Suppressor macrophage (primary cell): ENCODE measurements at places on chromosomes 2 and 18.
A peak's percentile ranks its signal among the peaks of the same experiment; 100 is the strongest.

DNA sequence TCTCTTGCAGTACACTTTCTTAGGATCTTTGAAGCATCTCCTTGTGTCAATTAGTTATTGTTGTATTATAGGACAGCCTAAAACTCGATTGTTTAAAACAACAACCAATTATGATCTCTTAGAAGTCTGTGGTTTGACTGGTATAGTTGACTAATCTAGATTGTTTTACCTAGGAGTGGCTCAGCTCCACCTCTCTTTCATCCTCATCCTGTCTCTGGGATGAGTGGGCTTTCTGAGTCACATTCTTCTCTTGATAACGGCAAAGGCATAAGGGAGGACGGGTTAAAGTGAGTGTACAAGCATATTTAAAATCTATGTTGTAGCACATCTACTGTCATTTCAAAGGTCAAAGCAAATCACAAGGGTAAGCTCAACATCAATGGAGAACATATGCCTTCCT lies 102.3 kb upstream of the GULP1 start:
- DNase-seq = no peak

- DNase-seq = no peak
Measured at GRCh38 chr2:194301946-194302345, 1355.1 kb upstream of the SLC39A10 start.

GRCh38 chr2:191545361-191545760 lies 132.6 kb upstream of the NABP1 start:
- no peak for DNase-seq

DNA sequence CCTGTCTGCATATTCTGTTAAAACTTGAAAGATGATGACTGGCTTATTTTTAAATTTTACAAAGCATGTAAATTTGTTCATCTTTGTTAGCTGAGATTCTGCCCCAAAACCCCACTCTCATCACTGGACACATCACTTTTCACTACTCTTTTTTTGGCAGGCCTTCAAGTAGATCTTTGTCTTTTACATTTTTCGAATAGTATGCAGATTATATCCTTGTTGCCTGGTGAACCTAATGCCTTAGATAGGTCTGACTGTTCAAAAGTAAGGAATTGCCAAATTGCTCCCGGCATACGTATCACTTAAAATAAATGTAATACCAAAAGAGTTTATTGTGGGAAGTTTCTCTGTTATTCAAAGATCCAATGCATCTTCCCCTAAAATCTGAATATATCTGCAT lies 303.3 kb downstream of the XIRP2 start:
- no peak for DNase-seq

- peak; percentile 19 for DNase-seq
Measured at GRCh38 chr2:79511320-79511951, 1.4 kb upstream of the CTNNA2 start.

DNA sequence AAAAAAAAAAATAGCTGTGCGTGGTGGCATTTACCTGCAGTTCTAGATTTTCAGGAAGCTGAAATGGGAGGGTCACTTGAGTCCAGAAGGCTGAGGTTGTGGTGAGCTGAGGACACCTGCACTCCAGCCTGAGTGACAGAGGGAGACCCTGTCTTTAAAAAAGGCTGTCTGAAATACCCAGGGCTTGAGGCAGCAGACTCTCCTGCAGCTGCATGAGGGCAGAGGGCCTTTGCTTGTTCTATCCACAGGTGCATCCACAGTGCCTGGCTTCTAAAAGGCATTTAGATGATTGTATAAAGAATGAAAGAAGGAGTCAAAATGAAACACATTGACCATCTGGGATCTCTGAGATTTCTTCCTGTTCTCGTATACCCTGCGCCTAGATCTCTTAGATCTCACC lies 152.9 kb downstream of the MGAT5 start:
- DNase-seq = no peak

- no peak for DNase-seq
Measured at GRCh38 chr2:15042801-15043217, 410.3 kb downstream of the LRATD1 start.

GRCh38 chr2:20680744-20681375 lies 13.9 kb downstream of the GDF7 start:
- no peak for DNase-seq

- DNase-seq = no peak
Measured at GRCh38 chr2:70199320-70199864, 8.6 kb upstream of the C2orf42 start.

- DNase-seq = peak; percentile 93
Measured at GRCh38 chr2:105235388-105236059, 6.0 kb upstream of the GPR45 start.

DNA sequence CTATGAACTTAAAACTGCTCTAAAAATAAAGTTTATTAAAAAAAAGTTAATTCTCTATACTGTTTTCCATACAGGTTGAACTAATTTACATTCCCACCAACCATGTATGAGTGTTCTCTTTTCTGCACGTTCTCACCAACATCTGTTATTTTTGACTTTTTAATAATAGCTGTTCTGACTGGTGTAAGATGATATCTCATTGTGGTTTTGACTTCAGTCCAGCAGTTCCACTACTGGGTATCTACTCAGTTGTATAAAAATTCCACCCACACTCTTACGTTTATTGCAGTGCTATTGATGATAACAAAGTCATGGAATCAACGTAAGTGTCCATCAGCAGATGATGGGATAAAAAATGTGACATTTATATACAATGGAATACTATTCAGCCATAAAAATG lies 33.7 kb downstream of the SPAG16 start:
- DNase-seq = no peak

DNA sequence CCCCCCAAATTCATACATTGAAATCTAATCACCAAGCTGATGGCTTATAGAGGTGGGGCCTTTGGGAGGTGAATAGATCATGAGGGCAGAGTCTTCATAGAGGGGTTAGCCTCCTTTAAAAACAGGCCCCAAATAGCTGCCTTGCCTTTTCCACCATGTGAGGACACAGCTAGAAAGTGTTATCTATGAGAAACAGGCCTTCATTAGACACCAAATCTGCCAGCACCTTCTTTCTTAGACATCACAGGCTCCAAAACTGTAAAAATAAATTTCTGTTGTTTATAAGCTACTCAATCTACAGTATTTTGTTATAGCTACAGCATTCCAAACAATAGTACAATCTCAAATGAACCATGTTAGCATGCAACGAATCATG lies 459.3 kb upstream of the GCFC2 start:
- DNase-seq = no peak

GRCh38 chr2:36633470-36634092 lies 35.6 kb upstream of the FEZ2 start:
- DNase-seq = no peak

- no peak for DNase-seq
Measured at GRCh38 chr2:64848363-64848762, 140.8 kb upstream of the SLC1A4 start.

DNA sequence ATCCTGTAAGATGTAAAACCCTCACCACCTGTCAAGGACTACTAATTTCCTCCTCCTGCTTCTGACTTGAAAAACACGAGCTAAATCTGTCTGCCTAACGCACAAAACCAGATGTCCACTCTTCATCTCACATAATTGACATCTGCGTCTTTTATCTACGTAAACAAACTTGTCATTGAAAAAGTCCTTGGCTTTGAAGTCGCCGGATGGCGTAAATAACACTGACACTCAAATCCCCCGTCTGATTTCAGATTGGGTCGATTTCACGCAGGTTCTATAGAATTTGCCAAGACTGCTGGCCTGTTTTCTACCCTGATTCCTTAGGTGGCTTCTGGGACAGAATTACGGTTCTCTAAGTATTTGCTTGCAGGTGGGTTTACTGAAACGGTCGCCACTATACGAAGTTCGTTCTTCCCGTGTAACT lies 539 bp upstream of the MOB4 start:
- no peak for DNase-seq

GRCh38 chr18:68763083-68763482 lies 34.8 kb upstream of the CCDC102B start:
- DNase-seq = no peak

DNA sequence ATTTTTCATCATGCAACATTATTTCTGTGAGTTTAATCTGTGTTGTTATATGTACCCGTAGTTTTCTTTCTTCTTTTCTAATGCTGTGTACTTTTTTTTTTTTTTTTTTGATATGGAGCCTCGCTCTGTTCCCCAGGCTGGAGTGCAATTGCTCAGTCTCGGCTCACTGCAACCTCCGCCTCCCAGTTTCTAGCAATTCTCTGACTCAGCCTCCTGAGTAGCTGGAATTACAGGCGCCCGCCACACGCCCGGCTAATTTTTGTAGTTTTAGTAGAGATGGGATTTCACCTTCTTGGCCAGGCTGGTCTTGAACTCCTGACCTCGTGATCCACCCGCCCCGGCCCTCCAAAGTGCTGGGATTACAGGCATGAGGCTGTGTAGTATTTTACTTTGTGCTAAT lies 155.4 kb downstream of the GALR1 start:
- DNase-seq = no peak

DNA sequence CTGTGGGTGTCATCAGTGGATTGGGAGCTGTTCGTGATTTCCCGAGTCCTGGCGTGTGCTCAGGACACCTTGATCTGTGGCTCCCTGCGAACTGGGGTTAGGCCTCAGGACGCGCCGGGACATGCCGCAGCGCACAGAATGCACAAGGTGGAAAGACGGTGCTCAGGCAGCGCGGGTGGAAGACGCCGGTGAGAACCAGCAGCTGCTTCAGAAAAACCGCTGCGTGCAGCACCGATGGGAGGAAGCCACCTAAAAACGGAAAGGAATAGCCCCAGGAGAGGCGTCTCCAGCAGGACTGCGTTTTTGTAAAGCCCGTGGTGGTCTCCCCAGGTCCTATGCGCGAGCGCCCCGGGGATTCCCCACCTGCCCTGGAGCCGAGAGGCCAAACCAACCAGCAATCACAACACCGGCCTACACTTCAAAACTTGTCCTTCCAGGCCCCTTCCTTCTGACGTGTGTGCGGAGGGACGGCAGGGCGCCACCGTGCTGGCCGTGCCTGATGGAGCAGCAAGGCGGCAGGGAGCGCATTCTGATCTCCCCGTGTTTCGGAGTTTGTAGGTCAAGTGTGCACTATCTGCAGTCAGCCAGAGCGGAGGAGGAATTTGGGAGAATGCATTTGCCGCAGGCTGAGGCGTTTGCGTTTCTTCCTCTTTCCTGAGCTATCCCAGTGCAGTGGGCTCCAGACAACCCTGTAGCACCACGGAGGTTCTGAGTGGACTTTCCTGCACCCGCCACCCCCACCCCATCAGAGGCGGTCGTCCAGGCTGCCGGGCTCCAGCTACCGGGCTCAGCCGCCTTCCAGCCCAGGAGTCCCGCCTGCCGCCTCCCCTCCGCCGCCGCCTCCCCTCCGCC lies 32.2 kb downstream of the RTP5 start:
- DNase-seq = no peak

DNA sequence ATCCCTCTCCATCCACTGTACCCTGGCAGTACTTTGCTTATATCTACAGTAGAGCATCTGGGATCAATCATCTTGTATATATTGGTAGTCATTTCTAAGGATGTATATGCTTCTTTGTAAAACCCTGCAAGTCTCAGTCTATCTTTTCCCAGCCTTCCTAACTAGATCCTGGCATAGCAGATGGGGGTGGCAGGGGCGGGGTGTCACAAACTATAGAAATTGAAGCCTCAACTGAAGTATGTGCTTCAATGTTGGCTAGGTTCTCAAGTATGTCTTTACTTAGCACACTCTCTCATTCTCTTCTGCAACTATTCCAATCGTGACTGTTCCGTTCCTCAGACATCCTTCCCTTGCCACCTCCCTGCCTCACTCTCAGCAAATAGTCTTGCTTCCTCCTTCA lies 30.1 kb upstream of the AGPS start:
- DNase-seq = no peak
